ENCODE measurements at places on chromosomes 3 and 15.

- no peak for DNase-seq
Measured at GRCh38 chr3:128619146-128619890, 31.3 kb downstream of the RPN1 start.

- no peak for DNase-seq
Measured at GRCh38 chr3:128232376-128233178, 79.3 kb downstream of the EEFSEC start.

- DNase-seq: no peak
Measured at GRCh38 chr3:46460051-46460450, 4.7 kb downstream of the LTF start.

DNA sequence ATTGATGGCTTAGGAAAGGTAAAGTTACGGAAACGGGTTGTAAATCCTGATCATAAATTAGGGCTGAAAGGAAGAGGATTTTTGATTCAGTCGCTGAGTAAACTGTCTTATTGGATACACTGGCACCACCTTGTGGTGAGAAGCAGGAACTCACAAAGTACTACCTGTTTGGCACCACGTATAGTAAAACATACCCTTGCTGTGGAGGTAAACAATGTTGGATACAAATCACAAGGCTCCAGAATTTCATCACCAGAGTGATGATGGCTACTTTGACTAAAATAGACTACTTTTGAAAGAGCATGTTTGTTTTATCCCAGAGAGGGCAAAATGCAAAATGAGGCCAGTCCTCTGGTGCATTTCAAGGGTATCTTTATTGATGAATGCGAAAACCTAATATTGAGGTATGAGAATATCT is 216.9 kb downstream of the IGSF11 start:
- DNase-seq: no peak

- DNase-seq: no peak
Measured at GRCh38 chr3:113556316-113556945, 24.1 kb downstream of the SIDT1 start.

All from stimulated activated CD8-positive, alpha-beta memory T cell treated with anti-CD3 and anti-CD28 coated beads, Interleukin-4, amount 100 ng/mL, for 24 hours (primary cell).